ENCODE measurements at places on chromosomes 7 and 10. TPM values are rescaled to one million over a fixed set of nuclear protein-coding genes. Genes with fewer than 3 reads are reported as not detected.

GRCh38 chr10:30028006-30028737 lies 31.2 kb downstream of the JCAD start:
- peak; percentile 52 for DNase-seq

DNA sequence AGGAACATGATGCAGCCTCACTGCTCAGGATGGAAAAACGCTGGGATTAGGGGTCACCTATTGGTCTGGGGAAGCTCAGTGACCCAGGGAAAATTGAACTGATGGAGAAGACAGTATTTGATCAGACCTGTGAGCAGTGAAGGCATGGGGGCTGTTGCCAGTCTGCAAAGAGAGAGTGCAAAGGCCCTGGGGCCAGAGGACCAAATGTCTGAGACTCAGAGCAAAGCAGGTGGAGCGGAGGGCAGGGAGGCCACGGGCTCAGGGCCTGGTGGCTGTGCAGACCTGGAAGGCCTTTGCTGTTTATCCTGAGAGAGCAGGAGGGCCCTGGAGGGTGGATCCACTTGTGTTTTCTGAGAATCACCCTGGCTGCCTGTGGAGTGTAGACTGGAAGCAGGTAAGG lies 67.1 kb downstream of the INPP5A start:
- no peak for DNase-seq

GRCh38 chr10:58648131-58648530 lies 135.5 kb downstream of the BICC1 start:
- peak; percentile 75 for DNase-seq

DNA sequence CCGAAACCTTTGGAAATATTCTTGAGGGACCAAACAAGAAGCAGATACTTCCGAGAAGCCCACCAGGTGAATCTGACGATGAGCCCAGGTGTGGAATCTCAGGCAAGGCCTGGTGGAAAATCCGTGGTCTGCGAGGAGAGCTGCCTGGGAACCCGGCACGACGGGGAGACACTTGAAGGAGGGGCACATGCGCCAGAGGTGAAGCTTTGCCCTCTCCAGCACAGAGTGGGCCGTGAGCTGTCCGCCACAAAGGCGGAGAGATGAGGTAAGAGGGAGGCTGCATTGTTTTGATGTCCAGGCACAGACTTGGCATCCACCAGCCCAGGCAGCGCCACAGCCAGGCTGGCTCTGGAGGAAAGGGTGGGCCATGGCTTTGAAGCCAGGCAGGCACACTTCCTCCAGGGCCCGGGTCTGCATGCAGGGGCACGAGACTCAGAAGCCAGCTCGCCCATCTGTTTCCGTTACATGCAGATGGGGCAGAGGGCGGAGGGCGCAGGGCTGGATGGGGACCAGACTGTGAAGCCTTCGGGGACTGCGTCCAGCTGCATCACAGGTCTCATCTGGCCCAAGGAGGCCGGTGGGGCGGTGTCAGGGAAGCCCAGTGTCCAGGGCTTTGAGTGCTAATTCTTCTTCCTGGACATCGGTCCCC lies 45.4 kb downstream of the CALML3 start:
- DNase-seq: no peak

- peak; percentile 26 for DNase-seq
Measured at GRCh38 chr10:33234831-33235237, 99.6 kb downstream of the NRP1 start.

DNA sequence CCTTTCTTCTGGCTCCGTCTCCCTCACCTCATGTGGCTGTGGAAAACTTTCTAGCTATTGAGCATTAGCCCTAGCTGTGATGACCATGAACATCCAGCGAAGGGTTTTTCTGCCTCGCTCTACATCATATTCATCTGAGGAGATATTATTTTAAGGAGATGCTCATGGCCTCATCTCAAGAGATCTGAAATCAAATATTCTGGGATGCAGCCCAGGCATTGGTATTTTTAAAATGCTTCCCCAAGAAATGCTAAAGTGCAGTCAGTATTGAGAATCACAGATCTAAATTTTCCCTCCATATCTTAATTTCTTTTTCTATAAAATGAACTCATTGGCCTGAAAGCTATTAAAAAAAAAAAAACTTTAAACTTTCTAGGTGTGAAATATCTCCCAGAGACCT lies 238.2 kb upstream of the CELF2 start:
- no peak for DNase-seq

- DNase-seq: no peak
Measured at GRCh38 chr10:114749510-114749909, 72.1 kb upstream of the FHIP2A start.

DNA sequence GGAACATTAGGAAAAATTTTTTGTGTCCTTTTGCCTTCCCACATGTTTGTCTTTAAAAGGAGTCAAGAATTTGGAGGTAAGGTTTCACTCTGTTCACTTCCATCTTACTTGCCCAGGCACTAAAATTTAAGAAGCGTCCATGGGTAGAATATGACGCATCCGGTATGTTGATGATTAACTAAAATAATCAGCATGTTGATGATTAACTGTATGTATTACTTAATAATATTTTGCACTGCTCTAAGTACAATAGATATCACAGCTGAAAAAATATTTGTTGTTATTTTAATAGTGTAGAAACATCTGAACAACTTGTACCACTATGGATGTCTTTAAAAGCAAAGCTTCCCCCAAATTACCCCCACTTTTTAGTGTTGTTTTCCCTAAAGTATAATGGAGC lies 11.5 kb downstream of the ANKRD22 start:
- no peak for DNase-seq

DNA sequence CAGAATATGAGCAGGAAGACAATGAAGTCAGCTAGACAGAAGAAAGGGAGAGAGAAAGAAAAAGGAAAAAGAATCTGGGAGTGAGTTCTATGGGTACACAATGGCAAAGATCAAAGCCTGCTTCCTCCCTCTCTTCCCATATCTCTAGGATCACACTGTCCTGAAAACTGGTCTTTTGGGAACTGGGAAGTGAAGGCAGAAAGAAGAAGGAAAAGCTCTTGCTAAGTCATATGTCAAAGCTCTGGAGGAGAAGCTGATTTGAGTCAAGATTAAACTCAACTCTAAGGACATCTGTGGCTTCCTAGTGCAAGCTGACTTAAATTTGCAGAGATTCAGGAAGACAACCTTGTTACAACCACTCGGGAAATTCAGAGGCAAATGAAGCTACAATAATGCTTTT lies 147.5 kb downstream of the DOCK4 start:
- DNase-seq: no peak

DNA sequence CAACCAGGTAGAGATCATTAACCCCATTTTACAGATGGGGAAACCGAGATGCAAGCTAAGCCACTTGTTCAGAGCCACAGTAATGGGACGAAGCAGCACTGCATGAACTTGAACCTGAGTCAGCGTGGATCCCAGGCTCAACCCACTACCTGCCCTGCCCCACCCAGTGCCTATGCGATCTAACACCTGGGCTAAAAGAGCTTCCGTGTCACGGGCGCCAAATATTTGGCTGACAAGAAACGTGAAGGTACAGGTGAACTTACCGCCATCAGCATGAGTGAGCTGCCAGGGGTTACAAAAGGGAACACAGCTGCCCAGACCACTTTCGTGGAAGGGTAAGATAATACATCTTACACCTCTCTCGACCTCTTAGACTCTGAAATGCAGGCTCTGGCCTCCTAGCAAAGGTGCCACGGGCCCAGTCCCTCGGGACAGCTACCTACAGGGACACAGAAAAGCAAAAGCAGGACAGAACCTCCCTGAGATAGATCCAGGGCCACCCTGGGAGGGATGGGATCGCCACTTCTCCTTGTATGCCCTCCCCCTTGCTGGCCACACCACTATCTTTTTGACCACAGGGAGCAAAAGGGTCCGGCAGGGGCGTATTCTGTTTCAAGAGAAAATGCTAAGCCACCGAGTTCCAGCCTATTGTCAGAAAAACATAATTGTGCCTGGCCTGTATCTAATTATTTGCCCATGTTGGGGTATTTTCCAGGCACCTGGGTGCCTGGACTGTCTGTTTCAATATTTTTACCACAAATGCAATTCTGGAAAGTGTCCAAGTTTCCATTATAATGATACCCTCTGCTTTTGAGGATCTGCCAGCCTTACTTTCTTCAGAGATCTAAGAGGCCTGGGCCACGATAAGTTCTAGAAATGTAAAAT lies 6.4 kb downstream of the CHST15 start:
- DNase-seq: no peak

- no peak for DNase-seq
Measured at GRCh38 chr10:106380706-106381105, 783.8 kb downstream of the SORCS1 start.

DNA sequence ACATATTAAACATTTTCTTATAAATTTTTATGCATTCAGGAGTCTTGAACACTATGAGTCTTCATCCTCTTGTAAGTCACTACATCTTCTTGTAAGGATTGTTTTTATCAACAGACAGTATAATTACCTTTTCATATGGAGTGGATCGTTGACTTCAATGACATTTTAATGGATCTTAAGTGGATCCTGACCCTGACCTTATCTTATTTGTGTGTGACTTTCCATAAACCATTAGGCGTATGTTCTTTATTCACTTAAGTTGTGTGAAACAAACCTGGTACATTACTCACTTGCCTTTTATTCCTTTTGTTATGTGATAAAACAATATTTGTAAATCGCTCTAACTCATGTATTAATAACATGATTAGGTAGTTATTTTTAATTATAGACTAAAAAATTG lies 18.5 kb upstream of the SEMA3C start:
- DNase-seq: no peak

- no peak for DNase-seq
Measured at GRCh38 chr10:88927416-88927690, 25.2 kb downstream of the ACTA2 start.

- no peak for DNase-seq
Measured at GRCh38 chr10:30697806-30698205, 68.3 kb upstream of the LYZL2 start.

- no peak for DNase-seq
Measured at GRCh38 chr10:29843143-29843542, 208.4 kb upstream of the SVIL start.

- DNase-seq: no peak
Measured at GRCh38 chr10:121935702-121936101, 7.9 kb upstream of the ATE1 start.

GRCh38 chr10:132336919-132337407 lies 5.0 kb downstream of the LRRC27 start:
- DNase-seq: no peak

DNA sequence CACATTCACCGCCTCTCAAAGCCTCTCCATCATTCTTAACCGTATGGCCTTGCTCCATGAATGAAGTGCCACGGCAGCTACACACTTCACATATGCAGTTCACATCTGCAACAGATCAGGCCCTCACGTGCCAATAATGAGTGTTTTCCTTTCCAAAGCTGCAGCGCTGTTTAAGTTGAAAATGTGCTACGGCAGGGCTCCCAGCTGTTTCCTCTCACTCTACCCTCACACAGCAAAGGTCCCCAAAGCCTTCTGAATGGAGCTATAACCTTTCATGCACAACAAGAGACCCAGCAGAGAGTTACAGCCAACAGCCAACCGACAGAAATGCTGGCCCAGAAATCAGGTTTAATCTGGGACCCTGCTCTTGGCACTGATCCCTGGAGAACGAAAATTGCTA lies 236.1 kb downstream of the ELMO1 start:
- DNase-seq: no peak

DNA sequence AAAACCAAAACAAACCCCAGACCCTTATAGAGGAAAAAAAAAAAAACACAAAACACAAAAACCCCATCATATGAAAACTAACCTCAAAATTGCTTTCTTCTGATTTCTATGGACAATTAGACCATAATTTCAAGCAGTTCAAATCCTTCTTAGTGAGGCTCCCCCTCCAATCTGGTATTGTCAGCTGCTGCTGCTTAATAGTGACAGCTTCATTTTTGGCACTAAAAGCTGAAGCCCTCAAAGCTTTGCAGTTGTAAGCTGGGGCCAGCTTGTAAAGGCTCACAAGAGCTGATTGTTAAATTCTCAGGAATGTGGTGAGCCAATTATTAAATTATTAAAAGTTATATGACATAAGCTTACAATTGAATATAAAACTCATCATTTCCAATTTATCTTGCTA lies 21.9 kb downstream of the ATXN7L1 start:
- DNase-seq: no peak

DNA sequence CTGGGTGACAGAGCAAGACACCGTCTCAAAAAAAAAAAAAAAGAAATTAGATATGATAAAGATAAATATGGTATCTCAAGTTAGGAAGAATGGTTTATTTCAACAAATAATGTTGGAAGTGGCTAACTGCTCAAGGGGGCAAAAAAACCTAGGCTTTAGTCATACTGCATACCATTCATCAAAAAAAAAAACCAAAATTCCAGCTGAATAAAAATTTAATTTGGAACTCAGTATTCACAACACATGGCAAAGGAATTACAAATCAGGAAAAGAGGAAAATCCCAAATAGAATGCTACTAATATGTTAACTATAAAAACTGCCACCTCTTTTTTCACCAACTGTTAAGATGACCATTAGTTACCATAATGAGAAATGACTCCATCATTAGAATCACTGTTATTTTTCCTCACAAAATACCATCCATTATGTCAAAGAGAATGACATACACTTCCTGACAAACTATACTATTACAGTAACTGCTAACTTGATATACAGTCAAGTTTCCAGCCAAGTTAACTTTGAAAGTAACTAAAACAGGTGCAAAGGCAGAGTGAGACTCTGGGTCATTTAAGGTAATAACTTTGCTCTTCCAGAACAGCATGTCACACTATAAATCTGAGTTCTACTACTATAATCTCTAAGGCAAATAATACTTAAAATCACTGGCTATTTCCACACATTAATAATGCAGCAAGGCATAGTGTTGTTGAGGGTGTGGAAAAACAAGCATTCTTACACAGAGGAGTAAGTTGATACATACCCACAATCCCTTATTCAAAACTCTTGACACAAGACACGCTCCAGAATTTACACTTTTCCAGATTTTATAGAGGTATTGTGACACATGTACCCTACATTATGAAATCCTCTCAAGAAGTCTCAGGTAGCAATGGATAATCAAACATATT lies 10.2 kb downstream of the KBTBD2 start:
- no peak for DNase-seq

- no peak for DNase-seq
Measured at GRCh38 chr10:122161795-122162194, 109.3 kb upstream of the BTBD16 start.

Gene TCAF2
- 3.1 TPM for total RNA-seq

Gene ATG9B
- not detected for total RNA-seq

Gene IFIT1B
- total RNA-seq: 2.2 TPM

Gene GRID2IP
- 0.32 TPM for total RNA-seq

Gene GOLGA7B
- total RNA-seq: 0.11 TPM

Gene PRKAR1B
- 12.3 TPM for total RNA-seq

Data from urinary bladder (tissue), 4 donors.